ENCODE measurements at places on chromosomes 7 and 10.

DNA sequence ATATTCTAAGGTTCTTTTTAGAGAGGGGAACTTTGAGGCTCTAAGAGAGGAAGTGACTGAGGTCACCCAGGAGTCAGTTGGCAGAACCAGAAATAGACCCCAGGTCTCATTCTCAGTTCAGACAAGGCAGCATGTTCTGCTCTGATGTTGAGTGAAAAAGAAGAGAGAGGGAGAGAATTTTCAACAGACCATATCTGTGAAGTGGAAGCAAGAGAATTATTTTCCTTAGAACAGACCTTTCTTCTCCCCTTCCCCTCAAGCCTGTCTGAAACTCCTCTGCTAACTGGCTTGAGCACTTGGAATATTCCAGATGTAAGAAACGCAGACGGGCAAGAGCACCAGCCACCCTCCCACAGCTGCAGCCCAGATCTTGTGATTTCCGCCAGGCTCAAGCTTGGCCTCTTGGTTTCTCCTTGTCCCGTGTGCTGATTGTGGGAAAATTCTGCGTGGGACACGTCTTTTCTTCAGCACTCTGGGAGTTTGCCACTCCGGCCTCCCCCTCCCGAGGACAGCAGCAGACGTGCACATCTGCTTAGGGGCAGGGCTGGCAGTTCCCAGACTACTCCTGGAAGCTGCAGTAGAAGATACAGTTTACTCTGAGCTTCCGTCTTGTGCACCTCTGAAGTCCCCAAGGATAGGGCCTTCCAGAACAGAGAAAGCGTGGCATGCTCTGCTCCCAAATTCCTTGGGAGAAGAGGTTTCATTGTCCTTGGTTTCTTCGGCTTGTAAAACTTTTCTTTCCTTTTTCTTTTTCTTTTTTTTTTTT is 22.7 kb upstream of the IKZF1 start:
- DNase-seq = no peak

- DNase-seq = no peak
Observed at GRCh38 chr7:146321301-146321700, 204.7 kb downstream of the CNTNAP2 start.

- DNase-seq = no peak
Observed at GRCh38 chr10:33298893-33299292, 35.6 kb downstream of the NRP1 start.

DNA sequence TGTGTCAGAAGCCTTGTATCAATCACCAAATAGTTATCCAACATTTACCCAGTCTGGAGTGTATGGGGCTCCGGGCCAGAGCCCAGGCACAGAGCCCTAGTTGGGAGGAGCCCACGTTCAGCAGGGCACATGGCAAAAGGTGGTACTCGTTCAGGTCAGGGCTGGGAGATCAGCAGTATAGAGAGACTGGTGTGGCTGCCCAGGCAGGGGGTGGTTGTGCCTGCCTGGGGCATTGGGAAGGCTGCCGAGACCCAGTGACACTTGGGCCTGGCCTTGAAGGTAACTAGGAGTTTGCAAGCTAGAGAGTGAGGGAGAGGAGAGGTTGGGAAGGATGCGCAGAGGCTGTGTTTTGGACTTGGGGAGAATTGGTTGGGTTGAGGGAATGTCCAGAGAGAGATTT is 48.9 kb upstream of the IGFBP3 start:
- no peak for DNase-seq

DNA sequence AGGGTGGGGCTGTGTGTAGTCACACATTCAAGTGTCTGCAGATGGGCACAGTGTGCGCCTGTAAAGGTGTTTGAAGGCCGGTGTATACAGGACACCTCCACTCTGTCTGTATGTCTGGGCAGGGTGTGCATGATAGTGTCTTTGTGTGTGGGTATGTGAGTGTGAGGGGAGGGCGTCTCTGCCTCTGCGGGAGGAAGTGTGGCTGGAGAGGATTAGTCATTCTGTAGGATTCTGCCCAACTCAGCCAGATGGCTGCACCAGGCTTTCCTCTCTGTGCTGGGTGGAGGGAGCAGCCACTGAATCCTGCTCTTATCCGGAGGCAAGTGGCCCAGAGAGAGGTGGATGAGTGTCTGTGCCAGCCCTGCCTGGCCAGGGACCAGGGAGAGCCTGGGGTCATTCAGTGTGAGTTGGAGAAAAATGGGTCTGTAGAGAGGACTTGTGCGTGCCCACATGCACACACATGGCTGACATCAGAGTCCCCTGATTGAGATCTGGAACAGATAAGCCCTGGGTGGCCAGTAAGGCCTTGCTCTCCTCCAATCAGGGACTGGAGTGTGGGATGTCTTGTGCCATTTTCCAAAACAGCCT is 1.7 kb downstream of the SFXN3 start:
- peak; percentile 40 for DNase-seq

GRCh38 chr10:11236234-11236633 is 218.6 kb downstream of the CELF2 start:
- DNase-seq = no peak

DNA sequence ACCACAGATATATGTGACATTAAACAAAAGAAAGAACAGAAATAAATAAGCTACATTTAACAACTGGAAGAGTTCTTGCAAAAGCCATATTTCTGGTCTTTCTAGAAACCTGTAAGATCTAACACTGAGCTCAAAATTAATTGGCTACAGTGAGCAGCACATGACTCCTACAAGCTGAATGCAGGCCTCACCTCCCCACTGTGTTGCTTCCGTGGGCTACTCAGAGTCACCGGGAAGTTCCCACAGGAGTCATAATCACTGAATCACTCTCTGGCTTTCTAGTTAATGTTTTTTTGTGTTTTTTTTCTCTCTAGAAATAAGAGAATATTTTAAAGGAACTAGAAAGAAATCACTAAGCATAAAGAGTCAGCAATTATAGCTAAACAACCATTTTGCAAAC is 10.2 kb upstream of the MRPS24 start:
- DNase-seq = no peak

DNA sequence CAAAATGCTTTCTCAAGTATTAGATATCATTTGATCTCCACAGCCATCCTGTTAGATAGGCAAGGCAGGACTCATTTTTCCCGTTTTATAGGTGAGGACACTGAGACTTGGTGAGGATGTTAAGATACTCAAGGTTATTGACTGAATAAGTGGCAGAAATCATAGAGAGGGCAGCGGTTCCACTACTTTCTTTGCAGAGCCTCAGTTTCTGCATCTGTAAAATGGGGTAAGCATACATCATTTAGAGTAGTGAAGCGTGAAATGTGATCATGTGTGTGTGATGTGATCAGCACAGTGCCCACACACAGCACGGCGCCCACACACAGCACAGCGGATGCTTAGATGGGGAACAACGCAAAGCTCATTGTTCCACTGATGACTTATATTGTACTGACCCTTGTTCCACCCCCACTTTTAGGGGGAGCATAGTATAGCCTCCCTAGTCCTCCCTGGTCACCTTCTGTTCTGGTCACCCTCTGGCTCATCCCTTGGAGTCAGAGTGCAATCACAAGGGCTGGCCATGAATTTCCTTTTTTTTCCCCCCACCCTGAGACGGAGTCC is 10.5 kb downstream of the UBTD1 start:
- DNase-seq = no peak

GRCh38 chr7:116527521-116527920 is 2.7 kb downstream of the CAV1 start:
- no peak for DNase-seq

GRCh38 chr7:123601530-123601929 is at the start of gene ASB15:
ASB15 (plus strand) TSS chr7:123601821; CDS start chr7:123614503, 12,682 bp downstream.
- DNase-seq = no peak

- DNase-seq = no peak
Observed at GRCh38 chr10:87928996-87929395, 65.6 kb downstream of the PTEN start.

- no peak for DNase-seq
Observed at GRCh38 chr10:83978681-83979383, 160.5 kb upstream of the GHITM start.

DNA sequence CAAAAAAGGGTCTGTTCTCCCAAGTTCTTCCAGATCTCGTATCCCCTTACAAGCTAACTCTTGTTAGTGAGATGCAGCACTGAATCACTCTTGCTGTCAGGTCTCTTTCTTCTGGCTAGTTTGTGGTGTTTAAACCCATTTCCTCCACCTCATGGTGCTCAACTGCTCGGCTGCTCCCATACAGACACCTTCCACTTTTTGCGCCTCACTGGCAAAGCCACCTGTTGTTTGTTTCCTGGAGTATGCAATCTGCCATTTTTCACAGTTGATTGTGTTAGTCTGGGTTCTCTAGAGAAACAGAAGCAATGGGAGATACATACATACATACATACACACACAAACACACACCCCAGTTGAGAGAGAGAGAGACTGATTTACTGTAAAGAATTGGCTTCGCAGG is 124.4 kb upstream of the SP8 start:
- no peak for DNase-seq

DNA sequence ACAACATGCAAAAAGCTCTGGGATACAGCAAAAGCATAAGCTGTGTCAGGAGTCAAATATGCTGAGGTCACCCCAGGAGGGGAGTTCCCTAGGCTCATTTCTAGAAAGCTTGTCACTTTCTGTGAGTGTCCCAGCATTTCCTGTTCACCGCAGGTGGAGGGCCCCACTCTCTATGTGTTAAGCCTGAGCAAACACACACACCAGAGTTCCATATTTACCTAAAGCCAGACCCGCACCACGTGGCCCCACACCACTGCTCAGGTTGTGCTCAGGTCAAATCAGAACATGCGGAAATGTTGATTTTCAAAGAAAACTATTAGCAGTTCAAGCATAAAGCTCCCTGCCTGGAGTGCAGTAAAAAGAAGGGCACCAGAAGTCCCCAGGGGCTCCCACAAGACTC is 259.6 kb upstream of the PPP2R2D start:
- DNase-seq = no peak

DNA sequence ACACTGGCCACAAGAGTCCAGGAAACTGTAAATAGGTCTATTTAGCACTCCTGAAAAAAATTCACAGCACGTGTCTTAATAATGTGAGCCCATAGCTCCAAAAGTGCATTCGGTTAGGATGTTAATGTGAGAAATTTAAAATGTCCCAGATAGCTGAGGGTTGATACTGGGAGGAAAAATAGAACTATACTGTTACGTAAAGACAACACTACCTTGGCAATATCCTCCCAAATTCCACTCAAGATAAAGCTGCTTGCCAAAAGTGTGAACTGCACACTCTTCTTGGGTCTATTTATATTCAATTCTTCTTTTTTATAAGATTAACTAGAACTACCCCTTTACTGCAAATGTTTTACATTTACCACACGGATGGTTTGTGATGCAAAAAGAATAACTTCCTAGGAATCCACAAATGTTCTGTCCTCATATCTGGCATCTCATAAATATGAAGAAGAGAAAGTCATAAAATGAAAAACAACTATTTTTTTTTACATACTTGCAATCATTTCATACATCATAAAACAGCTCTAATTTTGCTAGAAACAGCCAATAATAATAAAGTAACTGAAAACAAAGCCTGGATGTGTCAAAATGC is 10.4 kb downstream of the RAB11FIP2 start:
- no peak for DNase-seq

- DNase-seq = no peak
Observed at GRCh38 chr10:73892310-73893030, 18.1 kb upstream of the CAMK2G start.

- DNase-seq = no peak
Observed at GRCh38 chr7:20510573-20510900, 104.9 kb upstream of the ABCB5 start.

- DNase-seq = no peak
Observed at GRCh38 chr10:10792681-10793080, 225.0 kb upstream of the CELF2 start.

- DNase-seq = no peak
Observed at GRCh38 chr10:94066411-94066810, 72.7 kb downstream of the PLCE1 start.

DNA sequence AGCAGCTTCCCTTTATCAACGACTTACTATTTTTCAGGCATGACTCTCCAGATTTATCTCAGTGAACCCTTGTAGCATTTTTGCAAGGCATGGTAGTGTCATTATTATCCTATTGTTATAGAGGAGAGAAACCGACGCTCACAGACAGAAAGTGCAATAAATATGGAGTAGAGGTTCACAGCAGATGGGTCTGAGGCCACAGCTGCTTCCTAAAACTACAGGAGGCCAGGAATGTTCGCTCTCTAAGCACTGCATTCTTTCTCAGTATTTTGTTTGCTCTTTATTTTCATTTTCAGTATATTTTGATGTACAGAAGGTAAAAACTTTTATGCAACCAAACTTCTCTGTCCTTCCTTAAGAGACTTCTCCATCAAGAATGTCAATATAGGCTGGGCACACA is 4.5 kb upstream of the AEBP1 start:
- DNase-seq = no peak

DNA sequence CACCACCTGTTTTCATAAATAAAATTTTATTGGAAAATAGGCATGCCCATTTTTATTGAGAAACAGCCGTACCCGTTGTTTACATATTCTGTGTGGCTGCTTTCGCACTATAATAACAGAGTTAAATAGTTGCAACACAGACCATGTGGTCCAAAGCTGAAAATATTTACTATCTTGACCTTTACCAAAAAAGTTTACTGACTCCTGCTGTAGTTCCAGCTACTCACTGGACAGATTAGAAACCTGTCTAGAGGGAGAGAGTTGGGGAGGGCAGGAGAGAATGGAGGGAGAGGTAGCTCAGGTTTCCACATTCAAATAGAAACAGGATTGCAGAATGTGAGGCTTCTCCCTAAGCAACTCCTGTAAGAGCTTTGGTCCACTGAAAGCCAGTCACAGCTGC is 55.1 kb upstream of the GLCCI1 start:
- DNase-seq = no peak

- no peak for DNase-seq
Observed at GRCh38 chr7:19701471-19701870, 7.4 kb downstream of the POLR1F start.

GRCh38 chr7:114530057-114530611 is 115.5 kb downstream of the FOXP2 start:
- no peak for DNase-seq

- no peak for DNase-seq
Observed at GRCh38 chr7:37786741-37787569, 61.4 kb upstream of the NME8 start.

- DNase-seq = no peak
Observed at GRCh38 chr7:20270867-20271266, 53.7 kb upstream of the MACC1 start.

DNA sequence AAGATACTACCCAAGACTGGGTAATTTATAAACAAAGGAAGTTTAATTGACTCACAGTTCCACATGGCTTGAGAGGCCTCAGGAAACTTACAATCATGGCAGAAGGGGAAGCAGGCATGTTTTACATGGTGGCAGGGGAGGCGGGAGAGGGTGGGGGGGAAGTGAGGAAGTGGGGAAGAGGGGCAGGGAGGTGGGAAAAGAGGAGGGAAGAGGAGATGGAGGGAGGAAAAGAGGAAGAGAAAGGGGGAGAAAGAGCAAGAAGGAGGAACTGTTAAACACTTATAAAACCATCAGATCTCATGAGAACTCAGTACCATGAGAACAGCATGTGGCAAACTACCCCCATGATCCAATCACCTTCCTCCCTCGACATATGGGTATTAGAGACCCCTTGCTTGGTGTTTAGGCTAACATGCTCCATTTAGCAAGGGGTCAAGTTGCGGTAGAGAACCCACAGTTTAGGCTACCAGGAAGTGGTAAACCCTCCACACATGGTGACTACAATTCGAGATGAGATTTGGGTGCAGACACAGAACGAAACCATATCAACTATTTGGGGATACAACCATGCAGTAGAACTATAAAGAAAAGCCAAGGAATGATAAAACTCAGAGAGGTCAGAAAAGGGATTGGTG is 3.5 kb upstream of the LMBR1 start:
- no peak for DNase-seq
